ENCODE measurements at places on chromosomes 7 and 10.

DNA sequence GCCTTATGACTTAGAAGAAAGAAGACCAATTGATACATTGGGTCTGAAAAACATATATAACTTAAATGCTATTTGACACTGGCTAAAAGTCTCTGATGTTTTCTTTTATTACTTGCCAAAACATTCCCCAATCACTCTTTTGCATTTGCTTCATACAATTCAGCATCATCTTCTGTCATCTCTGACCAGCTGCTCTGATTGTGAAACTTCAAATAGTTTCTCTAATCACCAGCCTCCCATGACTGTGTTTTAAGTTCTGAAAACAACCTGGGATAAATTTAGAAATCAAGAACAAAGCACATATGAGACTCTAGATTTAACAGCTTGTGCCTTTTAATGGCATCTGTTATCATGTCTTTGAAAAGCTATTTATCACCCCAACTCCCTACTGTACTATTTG is 208.4 kb upstream of the KCND2 start:
- no peak for DNase-seq

DNA sequence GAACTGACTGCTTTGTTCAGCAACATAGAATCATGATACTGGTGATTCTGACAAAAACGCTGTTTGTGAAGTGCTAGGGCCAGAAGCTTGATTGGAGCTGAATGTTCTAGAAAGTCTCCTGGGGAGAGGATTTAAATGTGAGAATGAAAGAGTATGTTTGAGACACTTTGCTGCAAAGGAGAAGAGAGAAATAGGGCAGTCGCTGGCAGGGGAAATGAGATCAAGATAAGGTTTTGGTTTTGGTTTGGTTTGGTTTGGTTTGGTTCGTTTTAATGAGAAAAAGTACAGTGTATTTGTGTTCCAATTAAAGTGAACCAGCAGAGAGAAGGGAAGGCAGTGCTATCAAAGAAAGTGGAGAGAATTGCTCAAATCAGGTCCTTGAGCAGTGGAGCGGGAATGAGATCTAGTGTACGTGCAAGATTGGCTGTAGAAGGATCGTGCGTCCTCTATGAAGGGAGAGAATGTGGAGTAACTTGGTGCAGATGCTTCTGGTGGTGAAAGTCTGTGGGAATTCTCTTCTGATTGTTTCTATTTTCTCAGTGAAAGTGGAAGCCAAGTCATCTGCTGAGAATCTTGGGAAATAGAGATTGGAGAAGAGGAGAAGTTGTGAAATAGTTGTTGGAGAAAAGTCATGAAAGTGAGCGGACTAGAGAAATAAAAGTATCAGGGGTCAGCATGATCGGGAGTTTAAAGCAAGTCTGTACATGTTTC is 270.5 kb downstream of the CCDC3 start:
- no peak for DNase-seq

- DNase-seq, result no peak
Measured at GRCh38 chr7:10644849-10645248, 328.8 kb upstream of the PHF14 start.

GRCh38 chr7:136359333-136359903 is 382.3 kb upstream of the MTPN start:
- no peak for DNase-seq

DNA sequence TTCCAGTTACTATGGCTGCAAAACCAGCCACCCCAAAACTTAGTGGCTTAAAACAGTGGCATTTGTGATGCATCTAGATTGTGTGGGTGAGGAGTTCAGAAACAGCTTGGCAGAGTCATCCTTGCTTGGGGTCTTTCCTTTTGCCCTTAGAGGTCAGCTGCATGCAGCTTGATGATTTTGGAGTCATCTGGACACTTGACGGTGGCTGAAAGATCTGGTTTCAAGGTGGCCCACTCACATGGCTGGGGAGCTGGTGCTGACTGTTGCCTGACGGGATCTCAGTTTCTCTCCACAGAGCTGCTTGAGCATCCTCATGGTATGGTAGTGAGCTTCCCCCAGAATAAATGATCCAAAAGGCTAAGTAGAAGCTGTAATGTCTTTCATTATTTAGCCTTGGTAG is 191.3 kb upstream of the GALNT17 start:
- DNase-seq, result no peak

DNA sequence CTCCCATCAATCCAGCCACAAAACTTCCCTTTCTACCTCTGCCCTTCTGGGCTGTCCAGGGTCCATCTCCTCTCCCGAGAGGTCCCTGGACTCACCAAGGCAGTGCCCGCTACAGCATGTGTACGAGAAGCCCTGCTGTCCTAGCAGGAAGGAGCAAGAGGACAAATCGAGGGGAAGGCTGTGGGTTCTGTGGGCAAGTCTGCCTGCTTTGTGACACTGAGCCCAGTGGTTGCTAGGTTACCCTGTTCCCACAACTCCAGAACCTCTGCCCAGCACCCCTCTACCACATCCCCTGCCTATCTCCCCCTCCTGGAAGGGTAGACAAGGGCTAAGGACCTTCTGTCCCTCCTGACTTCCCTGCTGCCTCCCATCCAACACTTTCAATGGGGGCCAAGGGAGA is at the start of gene TBATA:
TBATA (minus strand) TSS at position 188 of the 400 bp plus-strand sequence. CDS start 1,998 bp downstream, outside the sequence.
- no peak for DNase-seq

DNA sequence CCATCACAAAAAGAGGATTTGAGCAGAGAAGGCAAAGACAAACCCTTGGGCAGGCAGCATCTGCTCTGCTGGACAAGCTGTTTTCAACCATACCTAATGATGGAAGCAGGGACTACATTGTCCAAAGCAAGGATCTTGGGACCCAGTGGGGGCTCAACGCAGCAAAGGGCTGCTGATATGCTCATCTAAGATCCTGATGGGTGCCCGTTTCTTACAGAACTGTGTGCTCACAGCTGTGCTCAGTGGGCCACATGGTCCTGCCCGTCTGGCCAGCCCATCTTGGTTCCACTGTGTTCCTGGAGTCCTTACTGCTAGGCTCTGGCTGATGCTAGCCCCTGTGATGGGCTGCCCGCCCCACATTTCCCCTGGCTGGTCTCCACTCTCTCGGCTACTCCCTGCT is 36.1 kb downstream of the GPRIN2 start:
- no peak for DNase-seq

DNA sequence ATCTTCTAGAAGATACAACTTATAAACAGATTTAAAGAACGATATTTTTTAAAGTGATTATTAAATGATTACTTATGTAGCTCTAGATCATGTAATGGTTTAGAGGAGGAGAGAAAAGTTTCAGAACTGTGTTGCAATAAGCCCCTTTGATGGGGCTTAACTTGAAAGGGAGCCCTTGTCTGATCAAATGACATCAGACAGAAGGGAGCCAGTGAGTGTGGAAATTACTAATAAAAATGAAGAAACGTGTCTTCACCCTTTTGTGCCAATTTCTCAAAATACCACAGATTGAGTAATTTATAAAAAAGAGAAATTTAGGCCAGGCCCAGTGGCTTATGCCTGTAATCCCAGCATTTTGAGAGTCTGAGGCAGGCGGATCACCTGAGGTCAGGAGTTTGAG is 318.2 kb downstream of the EXOC4 start:
- no peak for DNase-seq

DNA sequence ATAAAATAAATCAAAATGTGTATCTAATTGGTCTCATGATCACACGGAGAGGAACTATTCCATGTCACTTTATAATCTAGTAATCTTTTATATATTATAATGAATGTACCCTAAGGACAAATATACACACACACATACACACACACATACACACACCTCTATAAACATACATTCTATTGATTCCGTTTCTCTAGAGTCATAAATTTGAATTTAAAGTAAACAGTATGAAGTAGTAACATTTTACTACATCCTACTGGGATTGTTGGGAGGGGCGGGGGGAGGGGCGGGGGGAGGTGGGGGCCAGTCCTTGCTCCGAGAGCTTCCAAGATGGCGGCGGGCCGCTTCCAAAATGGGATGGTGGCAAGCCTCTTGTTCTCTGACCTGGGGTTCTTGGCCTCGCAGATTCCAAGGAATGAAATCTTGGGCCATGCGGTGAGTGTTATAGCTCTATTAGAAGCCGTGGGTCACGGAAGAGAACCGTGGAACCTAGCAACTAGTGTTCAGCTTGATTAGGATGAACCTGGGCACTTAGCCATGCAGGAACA is 143.2 kb downstream of the REEP3 start:
- DNase-seq, result peak; percentile 4
